ENCODE measurements at places on chromosomes 12 and 14.

DNA sequence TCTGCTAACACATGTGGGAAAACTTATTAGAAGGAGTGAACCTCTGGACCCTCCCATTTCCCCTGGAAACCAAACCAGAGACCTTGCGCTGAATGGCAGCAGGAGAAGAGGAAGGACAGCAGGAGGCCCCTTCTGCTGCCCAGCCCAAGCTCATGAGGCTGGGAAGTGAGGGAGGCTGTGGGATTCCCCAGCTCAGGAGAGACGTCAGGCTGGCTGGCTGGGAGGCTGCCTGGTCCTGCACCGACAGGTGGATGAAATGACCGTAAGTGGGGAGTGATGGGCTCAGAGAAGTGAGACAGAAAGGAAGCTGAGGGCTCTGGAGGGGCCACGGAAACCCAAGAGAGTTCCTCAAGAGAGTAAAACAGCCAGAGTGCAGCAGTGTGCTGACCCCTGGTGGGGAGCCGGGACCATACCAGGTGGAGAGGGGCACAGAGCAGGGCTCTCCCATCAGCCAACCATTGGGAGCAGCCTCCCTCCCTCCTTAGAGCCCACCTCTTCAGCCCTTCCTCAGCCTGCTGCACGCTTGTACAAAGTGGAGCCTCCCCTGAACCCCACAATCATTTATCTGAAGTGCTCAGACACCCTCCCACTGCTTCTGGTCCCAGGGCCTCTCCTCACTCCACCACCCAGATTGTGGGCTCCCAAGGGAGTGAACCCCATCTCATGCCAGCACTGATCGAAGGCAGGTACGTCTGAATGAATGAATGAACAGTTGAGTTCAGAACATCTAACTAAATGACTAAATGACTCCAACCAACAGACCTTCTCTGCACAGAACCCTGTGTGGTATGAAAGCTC lies 14.0 kb downstream of the TAMALIN start:
- DNase-seq, result no peak

- DNase-seq, result no peak
Measured at GRCh38 chr14:59415836-59416602, 49.2 kb downstream of the GPR135 start.

DNA sequence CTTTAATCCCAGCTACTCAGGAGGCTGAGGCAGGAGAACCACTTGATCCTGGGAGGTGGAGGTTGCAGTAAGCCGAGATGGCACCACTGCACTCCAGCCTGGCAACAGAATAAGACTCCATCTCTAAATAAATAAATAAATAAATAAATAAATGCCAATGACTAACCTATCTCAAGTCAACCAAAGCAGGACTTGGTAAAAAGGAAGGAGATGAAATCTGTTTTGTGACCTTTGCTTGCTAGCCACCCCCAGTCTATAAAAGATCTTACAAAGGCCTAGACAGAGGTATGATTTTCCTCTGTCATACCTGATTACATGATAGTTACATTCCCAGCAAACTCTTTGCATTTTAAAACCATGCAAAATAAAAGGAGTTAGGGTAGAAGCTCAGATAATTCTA lies 13.5 kb upstream of the METTL17 start:
- DNase-seq, result no peak

- DNase-seq, result no peak
Measured at GRCh38 chr12:10901427-10901826, 7.9 kb downstream of the TAS2R13 start.

DNA sequence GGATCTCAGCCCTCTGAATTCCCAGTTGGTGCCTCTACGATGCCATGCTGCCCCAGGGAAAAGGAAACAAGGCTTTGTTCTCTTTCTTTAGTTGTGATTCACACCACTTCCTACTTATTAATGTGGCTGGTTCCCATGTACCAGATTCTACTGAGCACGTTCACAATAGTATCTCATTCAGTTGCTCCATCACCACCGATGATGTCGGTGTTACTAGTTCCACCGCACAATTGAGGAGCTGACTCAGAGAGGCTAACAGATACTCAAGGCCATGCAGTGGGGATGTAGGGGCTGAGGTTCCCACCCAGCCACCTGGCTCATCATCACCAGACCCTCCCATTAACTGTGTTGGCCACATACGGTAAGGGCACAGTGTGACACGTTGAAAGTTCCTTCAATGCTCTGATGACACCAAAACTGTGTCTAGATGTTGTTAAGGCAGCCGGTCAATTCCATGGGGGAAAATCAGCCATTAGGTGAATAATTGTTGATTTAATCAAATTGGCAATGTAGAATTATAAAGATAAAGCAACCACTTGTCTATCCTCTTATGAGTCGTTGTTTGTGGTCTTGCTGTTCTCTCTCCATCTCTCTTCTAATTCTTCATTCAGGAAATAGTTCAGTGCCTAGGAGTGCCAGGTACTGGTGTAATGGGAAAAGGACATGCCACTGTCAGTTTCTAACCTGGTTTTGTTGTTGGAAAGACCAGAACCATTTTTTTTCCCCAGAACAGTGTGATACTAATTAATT lies 244.2 kb upstream of the CRY1 start:
- no peak for DNase-seq

GRCh38 chr12:113055594-113056380 lies 743 bp upstream of the DTX1 start:
- DNase-seq, result no peak

GRCh38 chr12:6904280-6905276 lies at the start of gene LRRC23:
TSS of gene LRRC23 (plus strand) at chr12:6904822. CDS start at chr12:6905634, 812 bp downstream.
- DNase-seq, result peak; percentile 72

- DNase-seq, result no peak
Measured at GRCh38 chr12:89540586-89540985, 14.7 kb upstream of the POC1B start.

GRCh38 chr14:72986214-72986613 lies 40.7 kb downstream of the ZFYVE1 start:
- DNase-seq, result no peak

All from GM04503 (cell line).